ENCODE measurements at places on chromosomes 2 and 18.

DNA sequence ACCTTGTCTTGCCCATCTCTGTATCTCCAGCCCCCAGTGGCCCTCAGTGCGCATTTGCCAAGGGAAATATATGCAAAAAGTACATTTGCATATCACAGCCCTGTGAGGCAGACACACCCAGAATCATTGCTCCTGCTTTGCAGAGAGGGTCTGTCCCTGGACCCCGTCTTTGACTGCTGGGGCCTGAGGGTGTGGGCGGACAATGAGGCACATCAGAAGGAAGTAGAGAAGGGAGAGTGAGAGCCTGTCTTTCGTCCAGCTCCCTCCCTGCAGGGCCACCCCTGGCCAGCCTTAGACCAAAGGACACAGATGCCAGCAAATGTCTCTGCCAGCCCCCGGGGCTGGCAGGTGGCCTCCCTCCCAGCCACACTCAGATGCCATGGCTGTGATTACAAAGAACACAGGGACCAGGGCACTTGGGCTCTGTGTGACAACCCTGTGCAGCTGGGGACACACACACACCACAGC is 516.2 kb upstream of the MYT1L start:
- H3K27me3 ChIP-seq, result no peaks in the 10 kb centered on the region
- H3K4me1 ChIP-seq, result no peaks in the 10 kb centered on the region
- no peak for DNase-seq

DNA sequence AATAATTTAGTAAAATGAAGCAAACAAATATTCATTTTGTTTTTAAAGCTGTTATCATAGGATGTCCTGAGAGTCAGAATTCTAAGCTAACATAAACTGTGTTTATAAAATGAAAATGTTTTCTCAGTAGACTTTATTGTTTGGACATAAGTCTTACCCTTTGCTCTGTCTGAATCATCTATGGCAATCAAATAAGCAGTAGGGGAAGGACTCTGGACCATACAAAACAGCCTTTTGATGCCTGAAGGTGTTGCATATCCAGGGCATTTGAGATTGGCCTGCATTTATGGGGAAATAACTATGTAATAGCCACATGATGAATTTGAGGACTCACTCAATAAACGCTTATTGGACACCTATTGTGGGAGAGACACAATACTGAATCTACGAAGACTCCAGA is 123.0 kb upstream of the ATP5MC3 start:
- DNase-seq, result no peak
- no peaks in the 10 kb centered on the region for H3K27me3 ChIP-seq
- no peaks in the 10 kb centered on the region for H3K4me1 ChIP-seq
- H3K27ac ChIP-seq, result no peak overlapping the region
- no peaks in the 10 kb centered on the region for H3K36me3 ChIP-seq

- no peaks in the 10 kb centered on the region for H3K27me3 ChIP-seq
- H3K4me1 ChIP-seq, result no peaks in the 10 kb centered on the region
- DNase-seq, result no peak
- no peaks in the 10 kb centered on the region for H3K36me3 ChIP-seq
- H3K27ac ChIP-seq, result no peak overlapping the region
Observed at GRCh38 chr2:54479424-54479823, 23.3 kb downstream of the SPTBN1 start.

- no peak for DNase-seq
- no peaks in the 10 kb centered on the region for H3K27me3 ChIP-seq
- no peaks in the 10 kb centered on the region for H3K36me3 ChIP-seq
- no peak overlapping the region for H3K4me3 ChIP-seq
- no peaks in the 10 kb centered on the region for H3K4me1 ChIP-seq
Observed at GRCh38 chr2:170454471-170455372, 260.4 kb upstream of the SP5 start.

DNA sequence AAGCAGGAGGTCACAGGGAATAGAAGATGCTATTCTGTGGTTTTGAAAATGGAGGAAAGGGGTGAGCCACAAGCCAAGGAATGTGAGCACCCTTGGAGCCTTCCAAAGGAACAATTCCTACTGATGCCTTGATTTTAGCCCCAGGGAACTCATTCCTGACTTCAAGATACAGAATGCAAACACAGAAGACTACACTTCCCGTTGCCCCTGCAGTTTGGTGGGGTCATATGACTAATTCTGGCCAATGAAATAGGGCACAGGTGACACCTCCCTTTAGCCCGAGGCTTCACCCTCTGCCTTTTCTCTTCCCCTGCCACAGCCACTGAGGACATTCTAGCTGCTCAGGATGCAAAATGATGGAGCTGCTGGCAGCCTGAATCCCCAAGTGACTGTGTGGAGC is 126.1 kb downstream of the INHBB start:
- H3K36me3 ChIP-seq, result no peaks in the 10 kb centered on the region
- peaks cover 42% of the 10 kb centered on the region for H3K4me1 ChIP-seq
- H3K27me3 ChIP-seq, result no peaks in the 10 kb centered on the region

All from ascending aorta (tissue), 2 donors.